ENCODE measurements at places on chromosomes 11 and 22.

- no peak for DNase-seq
Measured at GRCh38 chr22:20646415-20646814, 127.5 kb upstream of the SERPIND1 start.

GRCh38 chr11:5151713-5152153, 2.8 kb downstream of the OR52A1 start:
- no peak for DNase-seq

GRCh38 chr11:120929664-120930154, 94.2 kb upstream of the TBCEL start:
- DNase-seq: peak; percentile 16

- DNase-seq: no peak
Measured at GRCh38 chr11:45243967-45244366, 42.2 kb downstream of the SYT13 start.

GRCh38 chr22:49453771-49454170, 373.9 kb downstream of the BRD1 start:
- DNase-seq: no peak

DNA sequence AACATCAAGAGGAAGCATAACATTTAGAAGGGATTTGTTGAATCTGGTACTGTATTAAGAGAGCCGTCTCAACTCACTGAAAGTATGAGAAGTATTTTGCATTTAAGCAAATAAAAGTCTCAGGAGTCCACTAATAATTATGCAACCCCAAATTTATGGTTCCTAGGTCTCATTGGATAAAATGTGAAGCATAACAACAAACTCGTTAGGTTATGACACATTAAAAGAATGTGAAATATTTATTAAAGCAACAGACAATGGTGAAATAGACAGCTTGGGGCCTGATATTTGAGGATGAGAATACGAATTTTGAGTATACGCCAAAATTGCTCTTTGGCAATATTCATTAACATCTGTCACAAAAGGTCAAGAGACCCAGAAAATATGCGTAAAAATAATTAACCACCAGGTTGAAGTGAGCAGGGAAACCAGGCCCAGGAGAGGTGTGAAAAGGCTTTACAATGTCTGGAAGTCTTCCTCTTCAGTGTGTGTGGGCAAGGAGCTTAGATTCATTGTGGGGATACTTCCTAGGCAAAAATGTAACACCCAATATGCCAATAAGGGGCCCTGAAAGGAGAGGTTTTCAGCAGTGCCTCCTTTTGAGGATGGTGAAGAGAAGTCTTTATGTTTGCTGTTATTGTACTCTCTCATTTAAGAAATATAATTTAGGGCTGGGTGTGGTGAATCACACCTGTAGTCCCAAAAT, 89.2 kb downstream of the FDX1 start:
- DNase-seq: no peak

- no peak for DNase-seq
Measured at GRCh38 chr11:95485115-95485900, 254.3 kb upstream of the SESN3 start.

GRCh38 chr11:17443423-17443822, 33.2 kb downstream of the ABCC8 start:
- DNase-seq: no peak

DNA sequence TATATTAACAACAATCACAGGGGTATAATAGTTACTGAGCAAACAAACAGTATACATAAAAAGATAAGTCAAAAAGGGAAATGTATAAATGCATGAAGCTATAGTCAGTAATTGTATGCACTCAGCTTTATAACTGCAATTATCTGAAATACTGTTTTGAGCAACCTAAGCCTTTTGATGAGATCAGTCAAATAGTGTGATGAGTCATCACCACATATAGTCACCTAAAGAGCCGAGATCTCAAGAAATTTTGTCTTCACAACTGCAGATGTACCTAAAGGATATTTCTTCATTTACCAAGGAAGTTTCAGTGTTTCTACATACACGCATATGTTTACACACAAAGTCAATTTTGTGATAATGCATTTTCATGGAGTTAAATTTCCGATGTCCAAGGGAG, 5.4 kb upstream of the OR51A2 start:
- DNase-seq: no peak

GRCh38 chr11:87437133-87437843, 399.6 kb downstream of the TMEM135 start:
- DNase-seq: no peak

DNA sequence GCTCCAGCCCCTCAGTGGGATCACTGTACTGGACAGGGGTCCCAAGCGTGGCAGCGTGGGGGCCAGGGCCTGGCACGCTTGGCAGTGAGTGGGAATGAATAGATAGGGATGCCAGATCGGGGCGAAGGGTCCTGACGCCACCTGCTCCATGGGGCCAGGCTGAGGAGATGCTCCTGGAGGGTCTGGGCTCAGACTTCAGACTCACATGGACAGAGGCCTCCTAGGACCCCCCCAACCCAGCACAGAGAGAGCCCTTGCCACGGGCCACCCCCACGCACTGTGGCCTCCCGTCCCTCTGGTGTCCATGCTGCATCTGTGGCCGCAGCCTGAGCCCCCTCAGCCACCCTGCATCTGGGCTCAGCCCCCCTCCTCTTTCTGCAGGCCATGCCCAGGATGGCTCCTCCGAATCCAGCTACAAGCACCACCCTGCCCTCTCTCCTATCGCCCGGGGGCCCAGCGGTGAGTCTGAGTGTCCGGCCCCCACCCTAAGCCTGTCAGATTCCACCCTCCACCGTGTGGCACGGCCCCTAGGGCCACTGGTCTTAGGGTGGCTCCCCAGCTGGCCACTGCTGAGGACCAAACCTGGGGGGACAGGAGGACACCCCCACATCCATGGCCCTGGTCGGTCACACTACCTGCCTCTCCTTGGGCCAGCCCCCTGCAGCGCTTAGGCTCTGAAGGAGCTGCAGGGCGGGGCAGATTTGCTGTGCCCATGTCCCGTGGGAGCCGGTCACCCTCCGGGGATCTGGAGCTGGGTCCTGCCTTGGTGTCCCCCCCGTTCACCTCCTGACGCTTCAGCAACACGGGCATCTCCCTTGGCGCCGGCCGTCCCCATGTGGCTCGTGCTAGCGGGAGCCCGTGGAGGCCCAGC, 2.7 kb downstream of the MUC5AC start:
- DNase-seq: no peak

GRCh38 chr22:23263651-23264555, 83.6 kb downstream of the BCR start:
- no peak for DNase-seq

DNA sequence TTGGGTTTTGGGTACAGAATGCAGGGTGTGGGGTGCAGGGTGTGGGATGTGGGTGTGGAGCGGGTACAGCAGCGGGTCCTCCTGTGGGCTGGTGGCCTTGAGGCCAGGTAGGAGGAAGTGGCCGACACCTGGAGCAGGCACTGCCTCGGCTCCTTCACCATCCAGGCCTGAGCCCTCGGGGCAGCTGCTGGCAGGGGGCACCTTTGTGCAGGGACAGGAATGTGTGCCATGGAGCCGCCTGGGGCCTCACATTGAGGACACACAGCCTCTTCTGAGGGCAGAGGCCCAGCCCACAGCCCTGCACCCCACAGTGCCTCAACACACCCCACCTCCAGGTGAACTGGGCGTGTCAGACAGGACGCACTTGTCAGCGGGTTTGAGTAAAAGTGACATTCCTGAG, 984.0 kb downstream of the BRD1 start:
- no peak for DNase-seq

DNA sequence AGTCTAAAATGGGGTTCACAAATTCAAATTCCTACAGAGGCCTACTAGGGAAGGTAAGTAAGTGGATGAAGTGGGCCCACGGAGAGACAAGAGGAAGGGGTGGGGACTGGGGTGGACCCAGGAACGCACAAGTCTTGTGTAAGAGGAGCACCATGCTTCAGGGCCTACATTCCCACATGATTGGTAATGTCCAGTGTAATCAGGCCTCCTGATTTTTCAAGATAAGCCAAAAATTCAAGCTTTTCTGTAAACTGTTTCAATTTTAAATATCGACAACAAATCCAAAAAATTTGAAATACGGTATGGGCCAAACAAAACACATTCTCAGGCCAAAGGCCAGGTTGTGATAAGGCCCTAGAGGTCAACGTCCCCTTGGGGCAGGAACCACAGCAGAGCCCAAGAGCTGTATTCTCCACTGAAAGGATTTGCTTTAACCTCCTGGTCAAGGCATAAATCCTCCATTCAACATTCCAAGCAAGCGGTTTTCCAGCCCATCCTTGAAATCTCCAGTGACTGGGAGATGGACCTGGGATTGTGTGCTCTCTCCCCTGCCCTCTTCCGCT, 116.4 kb downstream of the TRIM29 start:
- no peak for DNase-seq

DNA sequence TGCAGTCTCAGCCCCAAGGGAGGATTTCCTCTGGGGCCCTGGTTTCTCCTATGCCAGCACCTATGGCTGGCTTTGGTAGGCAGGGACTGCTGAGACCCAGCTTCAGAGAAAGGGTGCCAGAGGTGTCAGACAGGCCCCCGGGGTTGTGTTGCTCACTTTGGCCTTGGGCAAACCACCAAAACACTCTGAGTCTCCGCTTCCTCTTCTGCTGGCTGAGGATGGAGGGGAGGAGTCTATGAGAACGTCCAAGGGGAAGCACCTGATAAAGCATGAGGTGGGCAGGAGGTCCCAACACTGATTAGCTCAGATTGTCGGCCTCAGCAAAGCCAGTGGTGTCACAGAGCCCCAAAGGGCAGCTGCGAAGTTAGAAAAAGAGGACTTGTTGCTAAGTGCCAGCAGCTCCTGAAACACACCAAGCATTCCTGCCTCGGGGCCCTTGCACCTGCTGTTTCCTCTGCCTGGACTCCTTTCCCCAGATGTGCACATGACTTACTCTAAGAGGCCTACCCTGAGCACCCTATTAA, 10.5 kb downstream of the SMTNL1 start:
- DNase-seq: no peak

GRCh38 chr11:125078016-125078415, 14.9 kb downstream of the SLC37A2 start:
- no peak for DNase-seq

DNA sequence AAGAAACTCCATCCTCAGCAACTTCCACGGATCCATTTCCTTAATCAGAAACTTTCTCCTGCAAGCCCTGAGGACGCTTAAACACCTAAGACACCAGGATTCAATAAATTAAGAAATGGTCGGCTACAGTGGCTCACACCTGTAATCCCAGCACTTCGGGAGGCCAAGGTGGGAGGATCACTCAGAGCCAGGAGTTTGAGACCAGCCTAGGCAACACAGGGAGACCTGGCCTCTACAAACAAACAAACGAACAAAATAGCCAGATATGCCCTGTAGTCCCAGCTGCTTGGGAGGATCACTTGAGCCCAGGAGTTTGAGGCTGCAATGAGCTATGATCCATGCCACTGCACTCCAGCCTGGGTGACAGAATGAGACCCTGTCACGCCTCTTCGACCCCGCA, 46.7 kb downstream of the RPUSD4 start:
- no peak for DNase-seq

DNA sequence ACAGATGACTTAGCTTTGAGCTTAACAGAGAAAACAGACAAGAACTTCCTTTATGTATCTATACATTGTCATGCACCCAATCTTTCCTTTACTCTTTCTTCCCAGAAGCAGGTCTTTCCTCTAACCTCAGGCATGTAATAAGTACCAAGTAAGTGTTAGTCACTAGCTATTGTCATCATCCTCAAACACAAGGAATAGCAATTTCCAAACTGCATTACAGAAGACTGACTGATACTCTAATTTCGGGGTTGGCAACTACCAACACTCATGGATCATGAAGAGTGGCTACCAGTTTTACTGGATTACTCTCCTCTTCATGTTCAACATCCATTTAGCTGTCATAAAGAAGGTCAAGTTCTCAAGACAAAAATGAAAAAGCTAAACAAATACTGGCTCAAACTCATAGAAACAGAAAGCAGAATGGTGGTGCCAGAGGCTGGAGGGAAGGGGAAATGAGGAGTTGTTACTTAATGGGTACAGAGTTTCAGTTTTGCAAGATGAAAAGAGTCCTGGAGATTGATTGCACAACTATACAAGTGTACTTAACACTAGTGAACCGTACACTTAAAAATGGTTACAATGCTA, 111.6 kb downstream of the SIK3 start:
- DNase-seq: no peak

GRCh38 chr11:108788565-108789199, 123.8 kb downstream of the DDX10 start:
- DNase-seq: no peak

- no peak for DNase-seq
Measured at GRCh38 chr11:59262177-59262818, 49.6 kb upstream of the MPEG1 start.

GRCh38 chr11:114982141-114982540, 303.8 kb downstream of the NXPE2 start:
- DNase-seq: no peak

DNA sequence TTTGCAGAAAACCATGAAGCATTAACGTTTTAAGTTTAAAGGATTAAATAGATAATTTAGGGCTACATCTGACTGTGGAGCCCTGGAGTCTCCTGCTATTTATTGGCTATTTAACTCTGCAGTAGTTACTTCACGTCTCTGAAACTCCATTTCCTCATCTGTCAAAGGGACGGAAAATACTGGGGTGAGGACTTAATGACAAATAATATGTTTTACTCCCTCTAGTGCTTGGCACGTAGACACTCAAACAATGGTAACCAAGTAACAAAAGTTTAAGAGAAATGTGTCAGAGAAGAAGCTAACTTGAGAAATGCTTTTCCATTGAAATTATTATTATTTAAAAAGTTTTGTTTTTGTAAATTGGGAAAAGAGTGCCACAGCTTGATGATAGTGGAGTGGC, 130.7 kb upstream of the RCN1 start:
- DNase-seq: no peak
